ENCODE measurements at places on chromosomes 5 and 9. TPM values are rescaled to one million over a fixed set of nuclear protein-coding genes. Genes with fewer than 3 reads are reported as not detected.

DNA sequence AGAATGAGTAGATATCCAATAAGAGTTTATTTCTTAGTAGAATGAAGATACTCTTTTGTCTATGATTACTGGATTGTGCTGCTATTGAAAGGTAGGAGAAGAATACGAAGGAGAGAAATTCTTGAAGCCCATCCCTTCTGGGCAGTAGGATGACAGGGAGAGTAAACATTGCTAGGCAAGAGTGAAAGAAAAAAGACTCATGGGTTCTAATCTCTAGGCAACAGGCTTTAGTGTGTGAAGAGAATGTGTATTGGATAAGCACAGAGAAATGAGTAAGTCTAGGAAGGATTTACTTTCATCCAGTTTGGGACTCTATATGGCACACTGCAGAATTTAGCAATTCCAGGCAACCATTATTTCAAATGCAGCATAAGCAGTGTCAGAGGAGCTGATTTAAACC is 216.0 kb downstream of the GABRG2 start:
- H3K4me3 ChIP-seq = no peak overlapping the region
- no peaks in the 10 kb centered on the region for H3K36me3 ChIP-seq
- H3K27me3 ChIP-seq = no peaks in the 10 kb centered on the region
- DNase-seq = no peak
- H3K4me1 ChIP-seq = peaks cover 5% of the 10 kb centered on the region

- peaks cover 18% of the 10 kb centered on the region for H3K36me3 ChIP-seq
- no peak overlapping the region for H3K27ac ChIP-seq
- no peaks in the 10 kb centered on the region for H3K4me1 ChIP-seq
- H3K4me3 ChIP-seq = no peak overlapping the region
- DNase-seq = no peak
These were observed 36.7 kb downstream of the PTPDC1 start for GRCh38 chr9:94120854-94121376.

- peaks cover 6% of the 10 kb centered on the region for H3K27me3 ChIP-seq
- H3K27ac ChIP-seq = no peak overlapping the region
- peak overlapping the region; percentile 94 for H3K4me3 ChIP-seq
- H3K4me1 ChIP-seq = peaks cover 50% of the 10 kb centered on the region
- H3K36me3 ChIP-seq = peaks cover 8% of the 10 kb centered on the region
These were observed 2.4 kb downstream of the TLE4 start for GRCh38 chr9:79574136-79574535.

- H3K36me3 ChIP-seq = no peaks in the 10 kb centered on the region
- no peak for DNase-seq
- H3K27me3 ChIP-seq = no peaks in the 10 kb centered on the region
These were observed 50.0 kb downstream of the NACC2 start for GRCh38 chr9:136044971-136045594.

DNA sequence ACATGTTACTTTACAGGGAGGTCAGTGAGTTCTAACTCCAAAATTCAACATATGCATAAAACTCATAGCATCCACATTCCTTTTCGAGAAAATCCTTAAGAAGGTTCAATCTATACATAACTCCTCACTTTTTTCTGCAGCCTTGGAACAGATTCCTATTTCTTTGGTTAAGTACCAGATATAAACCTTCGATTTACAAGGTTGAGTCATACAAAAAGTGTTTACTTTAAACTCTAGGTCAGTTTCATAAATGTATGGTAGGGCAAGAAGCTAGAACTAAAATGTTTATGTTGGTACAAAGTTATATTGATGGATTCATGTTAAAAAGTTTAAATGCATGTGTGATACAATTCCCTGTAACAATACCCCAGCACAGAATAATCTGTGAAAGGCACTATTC is 19.4 kb downstream of the CDKN2AIPNL start:
- H3K27ac ChIP-seq = no peak overlapping the region
- H3K4me3 ChIP-seq = no peak overlapping the region
- H3K36me3 ChIP-seq = peaks cover 19% of the 10 kb centered on the region
- H3K27me3 ChIP-seq = no peaks in the 10 kb centered on the region
- no peak for DNase-seq

DNA sequence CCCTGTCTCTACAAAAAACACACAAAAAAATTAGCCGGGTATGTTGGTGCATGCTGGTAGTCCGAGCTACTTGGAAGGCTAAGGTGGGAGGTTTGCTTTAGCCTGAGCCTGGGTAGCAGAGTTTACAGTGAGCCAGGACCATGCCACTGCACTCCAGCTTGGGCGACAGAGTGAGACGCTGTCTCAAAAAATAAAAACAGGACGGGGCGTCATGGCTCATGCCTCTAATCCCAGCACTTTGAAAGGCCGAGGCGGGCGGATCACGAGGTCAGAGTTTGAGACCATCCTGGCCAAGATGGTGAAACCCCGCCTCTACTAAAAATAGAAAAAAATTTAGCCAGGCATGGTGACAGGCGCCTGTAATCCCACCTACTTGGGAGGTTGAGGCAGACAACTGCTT is 40.3 kb downstream of the UBE2D2 start:
- H3K27ac ChIP-seq = no peak overlapping the region
- no peak for DNase-seq
- H3K4me3 ChIP-seq = no peak overlapping the region
- H3K36me3 ChIP-seq = peaks cover 8% of the 10 kb centered on the region

DNA sequence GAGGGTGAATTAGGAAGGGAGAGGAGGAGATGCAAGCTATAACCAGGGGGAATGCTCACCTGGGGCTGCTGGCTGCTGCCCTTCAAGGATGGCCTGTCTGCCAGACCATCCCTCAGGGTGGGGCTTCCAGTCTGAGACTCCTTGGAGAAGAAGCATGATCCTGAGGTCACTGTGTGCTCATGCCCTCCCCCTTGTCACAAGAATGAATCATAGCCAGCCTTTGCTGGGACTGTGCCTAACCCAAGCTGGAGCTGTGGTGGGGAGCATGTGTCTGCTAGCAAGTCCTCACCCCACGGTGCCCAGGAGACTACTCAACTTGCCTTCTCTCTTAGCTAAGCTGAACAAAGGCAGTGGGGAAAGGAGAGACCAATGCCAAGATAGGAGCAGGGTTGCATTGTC is 463.6 kb downstream of the SPOCK1 start:
- no peak overlapping the region for H3K4me3 ChIP-seq
- DNase-seq = no peak
- H3K27me3 ChIP-seq = peaks cover 12% of the 10 kb centered on the region
- peaks cover 12% of the 10 kb centered on the region for H3K4me1 ChIP-seq
- no peak overlapping the region for H3K27ac ChIP-seq

GRCh38 chr9:569296-569695 is 272.2 kb upstream of the DMRT1 start:
- no peak for DNase-seq
- H3K4me1 ChIP-seq = peaks cover 25% of the 10 kb centered on the region
- no peak overlapping the region for H3K4me3 ChIP-seq
- H3K27me3 ChIP-seq = no peaks in the 10 kb centered on the region
- H3K36me3 ChIP-seq = peaks cover 9% of the 10 kb centered on the region

GRCh38 chr5:120122703-120123102 is 341.4 kb upstream of the PRR16 start:
- no peaks in the 10 kb centered on the region for H3K4me1 ChIP-seq
- no peak overlapping the region for H3K27ac ChIP-seq
- no peaks in the 10 kb centered on the region for H3K36me3 ChIP-seq
- H3K27me3 ChIP-seq = no peaks in the 10 kb centered on the region
- no peak overlapping the region for H3K4me3 ChIP-seq

- no peak overlapping the region for H3K27ac ChIP-seq
- H3K4me1 ChIP-seq = peaks cover 30% of the 10 kb centered on the region
- H3K27me3 ChIP-seq = no peaks in the 10 kb centered on the region
- H3K4me3 ChIP-seq = no peak overlapping the region
- H3K36me3 ChIP-seq = no peaks in the 10 kb centered on the region
- DNase-seq = no peak
These were observed 48.3 kb upstream of the EXOC3 start for GRCh38 chr5:394671-395155.

DNA sequence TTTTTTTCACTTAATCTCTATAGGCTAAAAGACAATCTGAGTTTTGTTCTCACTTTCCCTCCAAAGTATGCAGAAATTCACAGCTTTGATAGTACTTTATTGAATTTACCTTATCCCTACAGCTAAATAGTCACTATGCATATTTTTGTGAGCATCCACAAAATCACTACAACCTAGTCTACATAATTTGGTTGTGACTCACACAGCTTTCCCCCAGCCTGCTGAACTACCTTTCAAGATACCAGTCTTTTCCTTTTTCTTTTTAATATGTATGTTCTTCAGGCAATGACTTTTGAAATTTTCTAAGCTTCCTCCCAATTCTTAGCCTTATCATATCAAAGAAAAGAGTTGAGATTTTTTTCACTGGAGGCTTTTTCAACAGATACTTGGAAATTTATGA is 347.3 kb upstream of the CDH6 start:
- no peak for DNase-seq
- H3K27ac ChIP-seq = no peak overlapping the region
- peaks cover 13% of the 10 kb centered on the region for H3K4me1 ChIP-seq
- no peaks in the 10 kb centered on the region for H3K36me3 ChIP-seq
- H3K4me3 ChIP-seq = no peak overlapping the region

GRCh38 chr9:128820665-128821583 is 2.6 kb downstream of the ENDOG start:
- peak overlapping the region; percentile 86 for H3K4me3 ChIP-seq
- peaks cover 13% of the 10 kb centered on the region for H3K4me1 ChIP-seq
- H3K27me3 ChIP-seq = peaks cover 3% of the 10 kb centered on the region
- peak overlapping the region; percentile 71 for H3K27ac ChIP-seq
- no peaks in the 10 kb centered on the region for H3K36me3 ChIP-seq
- DNase-seq = no peak

DNA sequence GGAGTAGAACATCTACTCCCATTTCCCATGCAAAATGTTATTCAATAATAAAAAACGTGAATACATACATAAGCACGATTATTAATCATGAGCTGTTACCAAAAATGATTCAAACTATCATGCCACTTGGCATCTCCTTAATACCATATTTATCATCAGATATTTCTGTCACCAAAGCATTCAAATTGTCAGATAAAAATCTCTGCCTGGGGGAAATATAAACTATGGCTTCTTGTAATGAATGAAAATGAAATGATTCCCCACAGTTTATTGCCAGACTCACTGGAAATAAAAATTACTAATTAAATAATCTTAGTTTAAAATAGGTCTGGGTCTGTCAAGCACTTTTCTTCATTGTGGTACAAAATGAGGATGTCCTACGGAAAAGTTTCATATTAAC is 265.4 kb downstream of the EDIL3 start:
- DNase-seq = no peak
- H3K27me3 ChIP-seq = no peaks in the 10 kb centered on the region

DNA sequence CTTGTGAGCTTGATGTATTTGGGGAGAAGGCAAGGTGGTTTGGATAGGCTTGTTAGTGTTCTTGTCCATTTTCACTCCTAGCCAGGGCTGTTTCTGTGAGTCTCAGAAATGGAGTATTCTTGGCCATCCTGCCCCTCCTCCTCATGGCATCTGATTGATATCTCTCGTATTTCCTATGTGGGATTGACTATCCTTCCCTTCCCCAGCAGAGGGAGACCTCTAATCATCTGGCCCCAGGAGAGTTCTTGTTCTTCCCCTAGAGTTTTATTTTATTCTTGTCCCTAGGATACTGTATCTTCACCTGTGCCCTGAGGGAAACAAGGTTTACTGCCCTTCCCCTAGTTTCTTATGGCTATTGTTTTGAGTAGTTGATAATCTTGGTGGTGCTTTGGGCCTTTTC is 114.4 kb downstream of the VPS13A start:
- no peak overlapping the region for H3K4me3 ChIP-seq
- peaks cover 4% of the 10 kb centered on the region for H3K4me1 ChIP-seq
- H3K27me3 ChIP-seq = no peaks in the 10 kb centered on the region

DNA sequence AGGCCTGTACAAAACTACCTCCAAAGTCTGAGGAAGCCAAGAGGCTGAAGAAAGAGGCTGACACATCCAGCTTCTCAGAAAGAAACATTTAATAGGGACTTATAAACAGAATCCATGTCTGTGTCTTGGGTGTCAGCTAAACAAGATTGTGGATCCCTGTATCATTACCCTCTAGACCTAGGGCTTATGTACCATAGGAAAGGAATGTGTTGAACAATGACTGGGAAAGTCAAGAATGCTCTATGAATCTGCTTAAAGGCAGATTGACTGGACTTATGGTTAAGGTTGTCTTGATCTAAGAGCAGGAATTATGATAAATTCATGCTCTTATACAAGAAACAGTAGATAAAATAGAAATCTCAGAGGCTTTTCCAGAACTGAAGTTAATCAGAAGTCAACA is 335.7 kb upstream of the RPS23 start:
- no peak overlapping the region for H3K4me3 ChIP-seq
- H3K36me3 ChIP-seq = peaks cover 8% of the 10 kb centered on the region
- H3K27ac ChIP-seq = no peak overlapping the region
- no peak for DNase-seq

GRCh38 chr9:135939351-135940265 is 21.6 kb downstream of the UBAC1 start:
- no peak for DNase-seq
- peak overlapping the region; percentile 57 for H3K27ac ChIP-seq
- H3K27me3 ChIP-seq = no peaks in the 10 kb centered on the region
- H3K4me3 ChIP-seq = no peak overlapping the region
- H3K4me1 ChIP-seq = no peaks in the 10 kb centered on the region
- H3K36me3 ChIP-seq = peaks cover 33% of the 10 kb centered on the region

DNA sequence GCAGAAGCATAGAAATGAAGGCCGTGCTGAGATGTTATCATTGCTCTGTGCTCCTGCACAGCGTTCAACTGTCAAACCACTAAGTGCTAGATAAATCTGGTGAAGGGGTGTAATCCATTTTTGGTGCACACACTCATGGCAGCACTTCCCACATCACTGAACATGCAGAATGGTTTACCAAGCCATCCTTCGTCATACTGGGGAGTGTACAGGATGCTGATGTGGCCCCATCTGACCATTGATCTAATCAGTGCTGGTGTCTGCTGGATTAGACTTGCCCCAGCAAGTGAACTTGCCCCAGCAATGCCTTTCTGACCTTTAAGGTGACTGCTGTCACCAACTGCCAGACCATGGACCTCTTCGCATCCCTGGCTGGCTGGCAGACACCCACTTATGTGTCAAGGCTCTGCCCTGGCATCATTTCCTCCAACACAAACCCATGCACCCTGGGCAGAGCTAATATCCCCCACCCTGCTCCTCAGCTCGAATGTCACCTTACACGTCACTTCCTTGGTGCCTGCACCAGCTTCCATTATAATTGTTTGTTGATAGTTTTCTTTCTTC is 4.2 kb upstream of the SEMA4D start:
- no peaks in the 10 kb centered on the region for H3K36me3 ChIP-seq
- peaks cover 14% of the 10 kb centered on the region for H3K4me1 ChIP-seq
- H3K27ac ChIP-seq = no peak overlapping the region
- H3K4me3 ChIP-seq = peak overlapping the region; percentile 47

The FLT4 gene
- 15.7 TPM for total RNA-seq

The TLR4 gene
- 1.3 TPM for total RNA-seq

The CNTNAP3B gene
- 9.4 TPM for total RNA-seq

The EIF4E1B gene
- total RNA-seq = not detected
